ENCODE measurements at places on chromosomes 5 and 9.

- no peak for DNase-seq
These were observed 42.5 kb upstream of the SMARCA2 start for GRCh38 chr9:1972672-1973071.

GRCh38 chr9:134055981-134056461 lies 11.8 kb downstream of the BRD3 start:
- DNase-seq, result no peak

GRCh38 chr9:135857371-135857786 lies 50.0 kb downstream of the CAMSAP1 start:
- DNase-seq, result no peak

DNA sequence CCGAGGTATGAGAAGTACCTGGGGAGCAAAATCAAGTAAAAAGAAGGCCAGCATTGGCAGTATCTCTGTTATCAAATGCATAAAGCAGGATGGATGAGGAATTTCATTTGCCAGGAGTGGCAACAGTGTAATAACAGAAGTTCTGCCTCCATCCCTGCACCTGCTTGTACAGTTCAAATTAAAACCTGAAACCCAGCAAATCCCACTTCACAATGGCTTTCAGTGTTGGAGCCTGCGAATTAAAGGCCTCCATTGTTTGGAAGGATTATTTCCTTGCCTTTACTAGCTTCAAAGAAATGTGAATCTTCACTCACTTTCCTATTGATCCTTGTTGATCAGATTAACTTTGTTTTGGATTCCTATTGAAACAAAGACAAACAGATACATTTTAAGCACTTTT lies 31.5 kb upstream of the IRX1 start:
- DNase-seq, result no peak

- DNase-seq, result no peak
These were observed 244.9 kb upstream of the MVB12B start for GRCh38 chr9:126081746-126082145.

GRCh38 chr5:68074048-68074632 lies 141.4 kb upstream of the PIK3R1 start:
- DNase-seq, result no peak

GRCh38 chr5:39846144-39846543 lies 421.4 kb upstream of the DAB2 start:
- DNase-seq, result no peak

GRCh38 chr5:151694035-151694485 lies 7.3 kb upstream of the SPARC start:
- no peak for DNase-seq

DNA sequence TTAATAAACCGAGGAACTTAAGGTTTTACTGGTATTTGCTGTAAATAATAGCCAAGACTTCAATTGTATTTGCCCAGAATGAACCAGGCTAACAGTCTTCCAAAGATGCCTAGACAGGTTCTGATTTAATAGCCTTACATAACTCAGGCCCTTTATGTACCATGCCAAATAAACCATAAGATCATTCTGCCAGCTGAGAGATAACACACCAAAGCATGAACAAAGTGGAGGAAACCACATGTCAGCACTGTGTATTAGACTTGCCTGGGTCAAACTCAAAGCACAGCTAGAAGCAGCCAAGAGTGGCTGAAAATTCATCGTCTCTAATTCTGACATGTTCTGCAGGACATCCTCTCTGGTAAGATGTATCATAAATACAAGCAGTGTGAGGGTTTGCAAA lies 319.3 kb upstream of the ZNF608 start:
- DNase-seq, result no peak

GRCh38 chr5:80406980-80407734 lies 707 bp upstream of the ZFYVE16 start:
- peak; percentile 2 for DNase-seq

DNA sequence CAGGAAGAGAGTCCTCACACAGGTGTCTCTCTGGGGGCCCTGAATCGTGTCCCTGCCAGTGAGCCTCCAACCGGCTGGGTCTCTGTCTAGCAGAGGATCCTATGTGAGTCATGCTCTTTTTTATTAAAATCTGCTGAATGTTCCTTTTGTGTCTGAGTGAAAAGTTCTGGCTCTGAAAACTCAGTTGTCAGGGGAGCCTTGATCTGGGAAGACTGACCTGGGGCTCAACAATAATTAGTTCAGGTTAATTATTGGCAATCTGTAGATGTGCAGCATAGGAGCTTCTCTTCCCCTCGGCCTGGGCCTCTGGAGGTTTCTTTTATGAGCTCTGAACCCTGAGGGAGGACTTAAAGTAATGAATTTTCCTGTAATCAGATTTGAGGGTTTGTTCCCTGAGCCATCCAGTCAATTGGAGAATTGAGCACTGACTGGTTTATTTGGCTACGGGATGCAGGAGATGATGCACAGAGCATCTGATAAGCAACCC lies 45.2 kb downstream of the ALG2 start:
- no peak for DNase-seq

GRCh38 chr9:74357577-74357976 lies 139.6 kb upstream of the RORB start:
- no peak for DNase-seq

- no peak for DNase-seq
These were observed 13.8 kb downstream of the ANKRD33B start for GRCh38 chr5:10577371-10578292.

All from activated CD4-positive, alpha-beta T cell treated with anti-CD3 and anti-CD28 coated beads for 4 hours (primary cell).